Muscle of back (tissue), 13 donors: ENCODE measurements at places on chromosomes 7 and 10. TPM values are rescaled to one million over a fixed set of nuclear protein-coding genes. Genes with fewer than 3 reads are reported as not detected.

DNA sequence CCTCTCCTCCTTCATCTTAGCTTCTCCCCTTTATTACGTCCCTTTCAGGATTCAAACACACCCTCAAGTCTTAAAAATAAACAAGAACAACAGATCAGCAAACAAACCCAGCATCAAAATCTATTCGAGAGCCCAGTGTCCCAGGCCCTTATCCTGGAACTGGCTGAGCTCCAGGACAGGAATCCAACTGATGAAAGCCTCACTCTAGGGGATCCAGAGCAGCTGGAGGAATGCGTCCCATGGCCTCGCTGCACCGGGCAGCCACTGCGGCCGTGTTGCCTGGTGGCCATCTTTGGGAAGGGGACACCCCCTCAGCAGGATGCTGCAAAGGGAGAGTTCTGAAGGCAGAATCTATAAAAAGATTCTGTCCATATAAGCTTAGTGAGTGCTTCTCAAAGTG is 156.5 kb upstream of the BMPER start:
- DNase-seq, result no peak

DNA sequence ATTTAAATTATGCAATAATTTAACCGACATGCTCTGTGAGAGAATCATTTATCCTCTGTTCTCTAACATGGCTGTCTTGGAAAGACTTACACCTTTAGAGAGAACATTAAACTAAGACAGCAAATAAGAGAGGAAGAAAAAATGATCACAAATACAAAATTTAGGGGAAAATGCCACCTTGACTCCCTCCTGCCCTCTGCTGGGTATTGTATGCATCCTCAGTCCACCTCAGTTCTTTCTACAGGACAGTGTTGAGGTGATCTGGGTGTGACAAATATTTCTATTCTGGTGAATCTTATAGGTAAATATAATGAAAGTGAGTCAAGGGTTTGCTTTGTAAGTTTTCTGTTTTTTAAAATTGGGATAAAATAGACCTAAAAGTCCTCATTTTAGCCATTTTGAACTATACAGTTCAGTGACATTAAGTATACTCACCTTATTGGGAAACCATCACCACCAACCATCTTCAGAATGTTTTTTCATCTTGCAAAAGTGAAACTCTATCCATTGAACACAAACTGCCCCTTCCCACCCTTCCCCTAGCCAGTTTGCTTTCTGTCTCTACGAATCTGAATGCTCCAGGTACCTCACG is 61.5 kb upstream of the ELMO1 start:
- DNase-seq, result no peak

DNA sequence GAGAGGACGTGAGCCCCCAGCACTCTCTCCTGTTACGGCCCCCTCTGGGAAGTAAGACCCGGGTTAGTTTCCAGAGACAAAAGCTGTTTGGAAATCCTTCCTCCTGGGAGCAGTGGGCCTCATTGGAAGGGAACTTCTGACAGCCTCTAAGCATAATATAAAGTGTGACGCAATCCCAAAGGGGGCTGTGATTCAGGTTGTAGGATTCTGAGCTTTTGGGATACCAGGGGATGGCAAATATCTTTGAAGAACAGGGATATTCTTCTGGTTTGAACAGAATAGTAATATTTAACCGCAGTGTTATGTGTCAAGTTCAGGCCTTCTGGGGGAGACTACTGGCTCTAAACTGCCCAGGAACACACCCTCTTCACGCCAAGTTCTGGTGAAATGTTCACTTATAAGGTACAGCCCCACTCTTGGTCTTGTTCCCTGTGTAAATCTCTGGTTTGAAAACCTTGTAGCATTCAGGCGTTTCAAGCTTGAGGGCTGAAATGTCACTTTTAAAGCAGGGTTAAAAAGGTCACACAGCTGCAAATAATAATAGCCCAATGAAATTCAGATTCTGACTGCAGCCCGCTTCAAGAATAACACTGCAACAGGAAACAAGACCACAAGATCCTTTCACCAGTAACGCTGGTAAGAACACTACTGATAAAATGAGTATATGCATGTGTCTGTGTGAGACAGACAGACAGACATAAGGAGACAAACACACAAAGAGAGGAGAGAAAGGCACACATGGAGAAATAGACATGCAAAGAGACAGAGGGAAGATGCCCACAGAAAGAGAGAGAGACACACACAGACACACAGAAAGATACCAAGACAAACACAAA is 69.0 kb downstream of the CREB5 start:
- peak; percentile 86 for DNase-seq

DNA sequence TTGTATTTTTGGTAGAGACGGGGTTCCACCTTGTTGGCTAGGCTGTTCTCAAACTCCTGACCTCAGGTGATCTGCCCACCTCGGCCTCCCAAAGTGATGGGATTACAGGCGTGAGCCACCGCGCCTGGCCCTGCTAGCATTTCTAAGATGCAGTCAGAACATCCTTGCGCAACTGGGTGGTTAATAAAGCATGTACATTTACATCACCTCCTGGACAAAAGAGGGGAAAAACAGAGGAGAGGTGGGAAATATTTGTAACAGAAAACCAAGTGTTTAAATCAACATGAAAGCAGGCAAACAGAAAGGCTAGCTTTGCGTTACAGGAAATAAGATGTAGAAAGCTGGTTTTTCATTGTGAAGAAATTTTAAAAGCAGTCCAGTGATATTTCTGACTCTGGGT is 220.9 kb upstream of the KMT2E start:
- no peak for DNase-seq

- DNase-seq, result no peak
Observed at GRCh38 chr10:113020475-113020753, 70.4 kb downstream of the TCF7L2 start.

GRCh38 chr7:43076189-43076605 is 36.2 kb upstream of the HECW1 start:
- no peak for DNase-seq

DNA sequence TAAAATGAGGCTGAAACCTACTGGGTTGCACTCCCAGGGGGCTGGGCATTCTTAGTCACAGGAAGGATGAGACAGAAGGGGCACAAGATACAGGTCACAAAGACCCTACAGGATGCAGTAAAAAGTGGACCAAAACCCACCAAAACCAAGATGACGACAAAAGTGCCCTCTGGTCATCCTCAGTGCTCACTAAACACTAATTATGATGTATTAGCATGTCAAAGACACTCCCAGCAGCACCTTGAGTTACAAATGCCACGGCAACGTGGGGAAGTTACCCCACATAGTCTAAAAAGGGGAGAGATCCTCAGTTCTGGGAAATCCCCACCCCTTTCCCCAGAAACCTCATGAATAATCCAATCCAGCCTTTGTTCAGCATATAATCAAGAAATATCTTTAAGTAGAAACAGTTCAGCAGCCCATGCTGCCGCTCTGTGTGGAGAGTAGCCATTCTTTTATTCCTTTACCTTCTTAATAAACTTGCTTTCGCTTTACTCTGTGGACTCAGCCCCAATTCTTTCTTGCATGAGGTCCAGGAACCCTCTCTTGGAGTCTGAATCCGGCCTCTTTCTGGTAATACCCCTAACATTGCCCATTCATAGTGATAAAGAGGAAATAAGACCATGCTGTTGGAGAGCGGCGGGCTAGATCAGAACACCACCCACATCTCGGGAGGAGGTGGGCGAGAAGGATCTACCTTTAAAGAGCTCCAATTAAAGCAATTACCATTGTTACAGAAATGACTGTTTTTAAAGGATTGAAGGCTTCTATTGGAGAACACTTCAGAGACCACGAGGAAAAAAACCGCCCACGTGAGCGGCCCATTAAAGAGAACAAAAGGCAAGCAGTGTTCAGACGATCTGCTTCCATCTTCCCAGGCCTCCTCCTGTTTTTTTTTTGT is 170.9 kb downstream of the USP6NL start:
- DNase-seq, result no peak

- no peak for DNase-seq
Observed at GRCh38 chr7:68571286-68571685, 1027.0 kb upstream of the AUTS2 start.

- no peak for DNase-seq
Observed at GRCh38 chr10:86294346-86295265, 72.0 kb downstream of the GRID1 start.

DNA sequence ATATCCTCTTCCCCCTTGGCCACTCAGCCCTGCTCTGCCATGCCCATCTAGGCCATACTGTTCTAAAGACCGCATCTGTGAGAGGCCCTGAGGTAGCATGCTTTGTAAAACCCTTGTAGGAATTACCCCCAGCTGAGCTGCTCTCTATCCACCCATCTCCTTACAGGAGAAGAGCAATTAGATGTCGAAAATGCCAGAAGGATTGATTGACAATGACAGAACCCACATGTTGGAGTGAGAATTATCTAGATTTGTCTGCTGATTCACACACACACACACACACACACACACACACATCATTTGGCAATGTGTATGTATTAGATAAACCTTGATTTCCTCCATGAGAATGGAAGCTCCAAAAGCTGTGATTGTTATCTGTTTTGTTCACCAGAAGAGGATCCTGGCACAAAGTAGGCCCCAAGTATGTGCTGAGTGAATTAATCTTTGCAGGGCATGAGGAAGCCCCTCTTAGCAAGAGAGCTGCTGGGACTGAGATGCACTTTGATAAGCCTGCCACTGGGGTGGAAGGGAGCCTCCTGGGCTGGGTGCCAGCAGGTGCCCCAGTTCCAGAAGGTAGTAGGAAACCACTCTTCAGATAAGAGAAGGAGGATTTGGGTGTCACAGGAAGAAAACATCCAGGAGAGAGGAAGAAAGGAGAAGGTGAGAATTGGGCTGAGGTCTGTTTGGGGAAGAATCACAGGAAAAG is 187.5 kb upstream of the ADO start:
- DNase-seq, result no peak

GRCh38 chr7:135210888-135211178 is 493 bp downstream of the WDR91 start:
- peak; percentile 17 for DNase-seq

- no peak for DNase-seq
Observed at GRCh38 chr7:35513195-35513594, 181.7 kb downstream of the HERPUD2 start.

DNA sequence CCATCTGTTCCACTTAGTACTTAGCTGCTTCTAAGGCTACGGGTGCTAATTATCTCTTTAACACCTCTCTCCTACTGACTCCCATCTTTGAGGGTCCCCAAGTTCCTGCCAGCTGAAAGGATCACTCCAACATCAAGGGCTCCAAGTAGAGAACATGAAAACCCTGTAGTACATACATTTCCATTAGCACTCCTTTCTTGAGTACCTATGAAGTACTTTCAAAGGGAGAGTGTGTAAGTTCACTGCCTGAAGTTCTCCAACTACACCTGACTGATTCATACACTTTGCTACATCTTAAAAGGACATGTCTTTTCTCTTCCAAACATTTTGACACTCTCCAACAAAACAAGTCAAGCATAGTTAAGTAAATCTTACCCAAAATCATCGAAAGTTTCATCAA is 113.8 kb downstream of the COL28A1 start:
- no peak for DNase-seq

DNA sequence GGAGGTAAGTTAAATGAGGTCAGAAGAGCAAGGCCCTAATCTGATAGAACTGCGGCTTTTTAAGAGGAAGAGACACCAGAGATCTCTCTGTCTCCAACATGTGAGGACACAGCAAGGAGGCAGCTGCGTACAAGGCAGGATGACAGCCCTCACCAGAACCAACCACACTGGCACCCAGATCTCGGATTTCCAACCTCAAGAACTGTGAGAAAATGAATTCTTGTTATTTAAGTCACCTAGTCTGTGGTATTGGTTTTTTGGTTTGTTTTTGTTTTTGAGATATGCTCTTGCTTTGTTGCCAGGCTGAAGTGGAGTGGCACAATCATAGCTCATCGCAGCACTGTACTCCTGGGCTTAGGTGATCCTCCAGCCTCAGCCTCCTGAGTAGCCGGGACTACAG is 127.2 kb downstream of the DLG5 start:
- no peak for DNase-seq

DNA sequence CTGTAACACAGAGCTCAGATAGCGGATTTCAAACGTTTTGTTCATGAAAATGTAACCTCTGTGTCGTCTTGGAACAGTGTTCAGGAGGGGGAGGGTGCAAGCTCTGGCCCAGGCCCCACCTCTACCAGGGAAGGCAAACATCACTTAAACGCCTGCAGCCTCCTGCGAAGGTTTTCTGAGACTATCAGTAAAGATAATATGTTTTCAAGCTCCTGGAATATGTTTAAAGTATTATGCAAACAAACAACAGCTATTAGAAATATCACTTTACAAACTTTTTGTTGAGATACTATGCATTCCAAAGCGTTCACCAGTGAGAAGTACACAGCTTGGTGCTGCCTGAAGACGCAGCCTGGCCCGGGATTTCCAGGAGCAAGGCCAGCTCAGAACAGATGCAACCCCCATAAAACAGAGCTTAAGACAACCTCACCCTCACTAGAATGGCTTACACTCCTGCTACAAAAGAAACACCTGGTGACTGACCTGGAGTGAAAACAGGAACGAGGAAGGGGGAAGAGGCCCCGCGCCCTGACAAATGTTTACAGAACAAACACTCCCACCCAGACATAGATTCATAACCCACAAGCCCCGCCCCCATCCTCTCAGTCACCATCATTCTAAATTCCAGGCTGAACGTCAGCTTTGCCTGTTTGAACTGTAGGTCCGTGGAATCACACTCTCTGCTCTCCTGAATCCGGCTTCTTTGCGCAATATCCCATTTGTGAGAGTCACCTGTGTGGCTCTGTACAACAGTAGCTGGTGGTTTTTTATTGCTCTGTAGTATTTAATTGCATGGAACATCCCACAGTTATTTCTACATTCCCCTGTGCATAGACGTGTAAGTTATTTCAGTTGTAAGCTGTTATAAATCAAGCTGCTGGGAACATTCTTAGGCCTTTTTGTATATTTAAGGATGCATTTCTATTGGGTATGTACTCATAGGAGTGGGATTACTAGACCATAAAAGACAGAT is 155.0 kb downstream of the PTPRN2 start:
- DNase-seq, result no peak

DNA sequence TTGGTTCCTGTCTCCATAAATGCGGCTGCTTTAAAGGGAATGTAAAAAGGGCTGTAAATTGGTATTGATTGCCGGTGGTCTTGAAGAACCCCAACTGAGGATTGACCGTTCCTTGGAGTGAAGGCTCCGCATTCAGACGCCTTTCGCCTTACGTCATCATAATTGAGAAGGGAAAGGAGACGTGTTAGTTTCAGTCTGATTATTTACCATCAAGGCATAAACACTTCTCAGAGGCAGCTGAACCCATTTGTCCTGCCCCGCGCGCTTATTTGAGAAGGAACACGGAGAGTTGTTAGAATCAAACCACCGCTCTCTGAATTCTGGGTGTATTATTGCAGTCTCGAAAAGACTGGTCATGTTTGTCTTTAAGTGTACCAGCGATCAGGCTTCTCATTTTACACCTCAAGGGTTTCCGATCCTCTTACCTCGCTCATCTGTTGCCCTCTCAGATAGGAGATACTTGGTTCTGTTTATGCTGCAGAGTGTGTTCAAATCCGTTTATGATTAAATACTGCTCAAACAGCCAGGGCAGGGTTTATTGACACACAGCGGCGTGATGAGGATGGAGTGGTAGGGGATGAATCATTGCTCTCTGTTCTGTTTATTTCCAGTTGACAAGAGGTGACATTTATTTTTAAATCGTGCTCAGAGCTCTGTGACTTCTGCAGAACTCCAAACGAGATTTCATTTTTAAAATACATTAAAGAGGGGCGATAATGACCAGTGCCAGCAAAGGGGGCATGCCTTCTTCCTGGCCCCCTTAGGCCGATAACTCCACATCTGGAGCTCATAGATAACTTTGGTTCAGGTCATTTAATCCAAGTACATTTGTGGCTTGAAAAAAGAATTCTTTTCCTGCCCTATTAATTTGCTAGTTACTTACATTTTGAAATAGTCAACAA is 30.4 kb downstream of the FOXK1 start:
- DNase-seq, result no peak

The MYO3A gene
- 1.1 TPM for polyA plus RNA-seq

The NUP42 gene
- 32.6 TPM for polyA plus RNA-seq

The TMEM273 gene
- 4.2 TPM for polyA plus RNA-seq

The PGAM2 gene
- polyA plus RNA-seq, result 248 TPM

The CABCOCO1 gene
- 0.36 TPM for polyA plus RNA-seq

The HYCC1 gene
- polyA plus RNA-seq, result 23.6 TPM
